Activated T-helper 1 cell treated with anti-CD3 and anti-CD28 coated beads, Interleukin-2, amount 50 U/mL, for 16 hours (primary cell): ENCODE measurements at places on chromosomes 7 and 10.

GRCh38 chr10:108899670-108900069, 1023.6 kb downstream of the XPNPEP1 start:
- DNase-seq, result no peak

DNA sequence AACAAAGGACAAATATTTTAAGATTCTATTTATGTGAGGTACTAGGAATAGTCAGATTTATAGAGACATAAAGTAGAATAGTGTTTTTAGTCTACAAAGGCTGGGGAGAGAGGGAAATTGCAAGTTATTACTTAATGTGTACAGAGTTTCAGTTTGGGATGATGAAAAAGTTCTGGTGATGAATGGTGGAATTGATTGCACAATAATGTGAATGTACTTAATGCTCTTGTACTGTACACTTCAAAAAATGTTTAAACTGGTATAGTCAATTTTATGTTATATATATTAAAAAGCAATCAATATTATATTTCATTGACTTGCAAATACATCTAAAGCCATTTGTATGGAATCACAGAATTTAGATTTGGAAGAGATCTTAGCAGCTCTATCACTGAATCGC, 213.4 kb downstream of the PPP1R3A start:
- DNase-seq, result no peak

- no peak for DNase-seq
These were observed 591.4 kb downstream of the PARD3 start for GRCh38 chr10:34223658-34224057.

DNA sequence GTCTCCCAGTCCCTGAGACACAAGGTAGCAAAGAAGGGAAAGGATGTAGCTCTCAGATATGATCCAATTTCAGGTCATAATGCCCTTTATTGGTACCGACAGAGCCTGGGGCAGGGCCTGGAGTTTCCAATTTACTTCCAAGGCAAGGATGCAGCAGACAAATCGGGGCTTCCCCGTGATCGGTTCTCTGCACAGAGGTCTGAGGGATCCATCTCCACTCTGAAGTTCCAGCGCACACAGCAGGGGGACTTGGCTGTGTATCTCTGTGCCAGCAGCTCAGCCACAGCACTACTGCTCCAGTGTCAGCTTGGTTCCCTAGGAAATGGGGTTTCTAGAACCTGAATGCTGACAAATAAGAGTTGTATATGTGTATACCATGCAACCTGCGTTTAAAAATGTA, 74.6 kb upstream of the PRSS58 start:
- DNase-seq, result no peak

DNA sequence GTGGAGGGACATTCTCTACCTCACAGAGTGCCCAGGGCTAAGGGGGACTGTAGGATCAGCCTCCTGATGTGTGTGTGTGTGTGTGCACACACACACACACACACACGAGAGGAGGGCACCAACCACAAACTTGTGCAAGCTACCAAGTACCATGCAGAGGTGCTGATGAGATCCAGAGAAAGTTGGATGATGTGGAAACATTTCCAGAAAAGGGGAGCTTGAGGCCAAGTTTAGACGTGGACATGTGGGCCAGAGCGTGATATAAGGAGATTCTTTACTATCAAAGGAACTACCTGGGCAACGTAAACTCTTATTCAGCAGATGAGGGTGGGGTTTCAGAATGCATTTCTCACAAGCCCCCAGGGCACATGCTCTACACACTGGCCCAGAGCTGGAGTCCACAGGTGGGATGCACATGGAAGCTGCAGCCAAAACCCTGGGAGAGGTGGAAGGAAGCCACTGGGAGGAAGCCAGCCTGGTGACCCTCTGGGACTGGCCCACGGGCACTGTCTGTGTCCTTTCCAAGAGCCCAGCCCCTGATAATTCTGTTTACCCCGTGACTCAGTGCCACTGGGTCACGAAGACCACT, 53.5 kb downstream of the DLG5 start:
- no peak for DNase-seq

GRCh38 chr10:10508211-10508610, 509.5 kb upstream of the CELF2 start:
- DNase-seq, result no peak

DNA sequence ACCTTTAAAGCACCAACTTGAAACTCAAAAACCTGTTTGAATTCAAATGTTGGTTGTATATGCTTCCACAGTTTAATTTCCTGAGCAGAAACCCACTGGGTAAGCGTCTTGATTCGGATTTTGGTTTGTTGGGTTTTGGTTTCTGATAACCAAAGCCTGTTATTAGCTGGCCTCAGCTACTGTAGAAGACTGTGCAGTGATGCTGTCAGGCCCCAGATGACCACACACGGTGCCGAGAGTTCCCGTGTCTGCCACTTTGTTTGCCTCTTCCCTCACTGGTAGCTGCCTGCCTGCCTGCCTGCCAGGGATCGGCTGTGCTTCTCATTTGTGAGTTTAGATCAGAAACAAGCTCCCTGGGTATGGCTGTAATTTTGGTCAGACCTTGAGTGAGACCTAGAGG, 5.6 kb downstream of the MDH2 start:
- no peak for DNase-seq

GRCh38 chr7:103879411-103879810, 110.0 kb downstream of the RELN start:
- no peak for DNase-seq

- no peak for DNase-seq
These were observed 22.4 kb upstream of the FGL2 start for GRCh38 chr7:77222065-77222464.

DNA sequence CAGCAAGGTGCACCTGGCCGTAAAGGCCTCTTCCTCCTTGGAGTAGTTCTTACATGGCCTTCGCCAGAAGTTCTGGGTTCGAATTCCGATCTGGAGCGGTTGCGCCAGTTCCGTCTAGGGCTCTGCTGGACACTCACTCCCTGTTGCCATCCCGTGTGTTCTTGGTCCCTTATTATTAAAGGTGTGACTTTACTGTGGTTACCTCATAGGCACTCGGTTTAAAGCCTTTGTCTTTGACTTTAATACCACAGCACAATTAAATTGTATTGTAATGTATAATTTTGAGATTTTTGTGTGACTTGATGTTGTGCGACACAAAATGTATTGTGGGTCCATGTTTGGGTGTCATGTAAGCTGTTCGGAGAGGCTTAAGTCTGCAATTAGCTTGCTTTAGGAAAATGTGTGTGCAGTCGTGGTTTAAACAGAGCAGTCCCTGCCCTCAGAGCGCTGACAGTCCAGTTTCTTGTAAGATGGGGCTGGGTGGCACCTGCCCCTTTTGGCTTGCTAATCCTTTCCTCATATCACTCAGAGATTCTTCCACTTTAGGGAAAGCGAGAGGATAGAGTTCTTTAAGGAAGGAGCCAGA, 919 bp downstream of the INPP5F start:
- no peak for DNase-seq

- no peak for DNase-seq
These were observed 103.4 kb downstream of the FAM204A start for GRCh38 chr10:118238573-118239235.

GRCh38 chr7:141949021-141949420, 2.2 kb upstream of the CLEC5A start:
- no peak for DNase-seq

GRCh38 chr7:7566651-7567611, at the start of gene MIOS:
MIOS (plus strand) TSS chr7:7566884; CDS start chr7:7572476, 5,592 bp downstream.
- DNase-seq, result peak; percentile 78

GRCh38 chr7:30027065-30027456, 559 bp upstream of the FKBP14 start:
- peak; percentile 9 for DNase-seq

DNA sequence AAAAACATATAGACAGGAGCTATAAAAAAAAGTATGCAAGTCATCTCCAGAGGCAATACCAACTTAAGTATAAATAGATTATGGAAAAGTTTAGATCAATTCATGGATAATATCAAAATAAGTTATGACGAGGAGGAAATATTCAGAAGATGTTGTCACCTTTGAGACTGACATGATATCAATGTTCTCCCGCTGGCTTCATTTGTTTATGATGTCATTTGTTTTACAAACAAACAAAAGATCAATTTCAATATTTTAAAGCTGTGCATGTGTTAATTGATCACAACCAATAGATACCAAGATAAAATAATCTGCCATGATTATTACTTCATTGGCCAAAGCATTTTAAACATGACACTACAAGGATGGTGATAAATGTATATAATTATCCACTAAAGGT, 43.5 kb downstream of the SLC16A12 start:
- DNase-seq, result no peak

- no peak for DNase-seq
These were observed 52.5 kb downstream of the DGKB start for GRCh38 chr7:14850039-14850438.

GRCh38 chr7:2010101-2010500, 222.6 kb downstream of the MAD1L1 start:
- DNase-seq, result no peak

- DNase-seq, result no peak
These were observed 44.8 kb upstream of the GRID1 start for GRCh38 chr10:86411281-86411841.

GRCh38 chr10:88478256-88478655, 104.9 kb downstream of the RNLS start:
- DNase-seq, result no peak

DNA sequence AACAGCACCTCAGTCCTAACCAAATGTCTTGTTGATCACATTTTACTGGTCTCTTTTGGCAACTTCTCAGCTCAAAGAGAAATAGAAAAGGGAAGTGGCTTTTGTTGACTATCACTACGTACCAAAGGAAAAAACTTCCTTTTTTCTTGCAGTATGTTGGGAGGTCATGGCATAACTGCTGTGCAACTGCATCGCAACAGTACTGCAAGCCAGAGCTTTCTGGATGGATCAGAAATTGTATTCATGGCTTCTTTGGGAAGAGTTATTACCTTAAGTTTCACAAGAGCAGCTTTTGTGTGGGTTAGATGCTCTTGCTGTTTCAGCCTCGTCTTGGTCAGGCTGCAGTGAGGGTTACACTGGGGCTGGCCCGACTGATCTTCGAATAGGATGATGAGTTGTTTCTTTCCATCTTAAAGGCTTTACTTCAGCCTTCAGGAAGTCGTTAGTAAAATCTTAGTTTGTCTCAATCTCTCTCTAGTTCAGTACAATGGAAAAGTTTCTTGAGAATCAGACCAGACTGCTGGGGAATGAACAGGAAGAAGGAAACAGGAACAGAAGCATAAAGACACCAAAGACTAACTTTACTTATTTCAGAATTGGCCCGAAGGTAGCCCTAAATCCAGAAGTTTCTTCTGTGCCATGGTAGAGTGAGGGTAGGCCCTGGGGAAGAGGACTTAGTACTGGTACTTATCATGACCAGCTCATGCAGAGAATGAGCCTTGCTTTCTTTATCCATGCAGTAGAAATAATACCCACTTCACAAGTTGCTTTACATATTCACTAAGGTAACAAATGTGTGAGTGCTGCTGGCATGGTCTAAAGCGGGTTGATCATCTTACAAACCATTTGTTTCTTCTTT, 153.6 kb downstream of the CELF2 start:
- DNase-seq, result no peak

- DNase-seq, result no peak
These were observed 386.1 kb downstream of the PLXDC2 start for GRCh38 chr10:20202337-20202736.

GRCh38 chr7:108284349-108285002, 154.3 kb upstream of the LAMB4 start:
- no peak for DNase-seq

GRCh38 chr7:15218261-15218660, 315.7 kb upstream of the DGKB start:
- DNase-seq, result no peak

GRCh38 chr7:72272479-72272878, 139.7 kb downstream of the CALN1 start:
- no peak for DNase-seq

DNA sequence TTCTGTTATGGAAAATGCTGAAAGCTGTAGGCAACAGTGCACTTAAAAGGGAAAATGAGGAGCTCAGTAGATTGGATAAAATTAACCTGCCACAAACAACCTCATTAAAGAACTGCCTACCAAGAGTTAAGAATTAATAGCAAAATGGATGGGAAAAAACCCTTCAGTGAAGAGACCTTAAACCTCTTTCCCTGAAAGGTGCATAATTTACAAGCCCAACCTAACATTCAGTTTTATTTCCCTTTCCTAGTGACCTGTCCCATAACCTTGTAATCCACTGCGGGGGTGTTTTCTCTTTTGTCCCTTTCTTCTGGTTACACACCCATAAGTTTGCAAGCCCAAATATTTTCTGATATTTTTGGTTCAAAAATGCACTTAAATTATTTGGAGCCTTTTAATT, 21.9 kb downstream of the SKIDA1 start:
- DNase-seq, result no peak

- no peak for DNase-seq
These were observed 1.4 kb downstream of the HECW1 start for GRCh38 chr7:43113622-43114457.

DNA sequence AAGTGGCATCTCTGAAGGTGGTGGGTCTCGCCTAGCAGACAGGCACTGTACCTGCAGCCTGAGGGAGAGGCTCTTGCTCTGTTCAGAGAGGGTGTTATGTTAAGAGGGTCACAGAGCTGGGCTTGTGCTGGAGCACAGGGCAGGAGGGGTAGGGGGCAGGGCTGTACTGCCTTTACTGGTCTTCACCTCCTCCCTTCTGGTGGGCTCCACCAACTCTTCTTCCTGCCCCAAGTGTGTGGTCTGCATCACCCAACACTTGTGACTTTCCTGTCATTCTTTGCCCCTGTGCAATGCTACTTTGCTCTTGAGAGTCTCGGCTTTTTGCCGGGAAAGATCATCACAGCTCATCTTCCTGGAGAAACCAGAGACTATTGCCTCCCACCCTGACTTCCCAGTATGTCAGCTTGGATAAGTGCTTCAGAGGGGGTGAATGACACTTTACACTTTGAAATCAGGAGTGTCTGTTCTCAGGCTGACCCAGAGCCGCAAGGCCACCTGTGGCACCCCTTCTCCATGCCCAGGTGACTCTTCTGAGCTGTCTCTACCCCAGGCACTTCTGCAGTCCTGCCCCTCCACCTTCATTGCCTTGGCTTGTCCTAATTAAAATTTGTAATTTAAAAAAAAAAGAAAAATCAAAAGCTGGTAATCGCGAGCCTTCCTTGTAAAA, 38.4 kb upstream of the IKZF1 start:
- DNase-seq, result no peak

- DNase-seq, result no peak
These were observed 3.7 kb downstream of the TMEM140 start for GRCh38 chr7:135151533-135151932.

- DNase-seq, result no peak
These were observed 590.9 kb upstream of the ANKRD30A start for GRCh38 chr10:36534471-36535002.

DNA sequence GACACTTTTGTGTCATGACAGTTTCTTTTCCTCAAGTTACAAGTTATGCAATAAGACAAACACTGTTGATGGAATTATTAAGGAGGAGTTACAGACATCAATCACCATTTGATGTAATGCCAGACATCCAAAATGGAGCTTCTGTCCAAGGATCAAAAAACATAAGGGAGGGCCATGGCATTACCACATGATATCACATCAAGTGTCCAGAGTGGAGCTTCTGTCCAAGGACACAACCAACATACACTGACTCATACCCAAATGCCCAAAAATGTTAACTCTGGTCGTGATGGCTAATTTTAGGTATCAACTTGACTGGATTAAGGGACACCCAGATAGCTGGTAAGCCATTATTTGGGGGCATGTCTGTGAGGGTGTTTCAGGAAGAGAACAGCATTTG, 140.4 kb downstream of the DOCK4 start:
- DNase-seq, result no peak
